ENCODE measurements at places on chromosomes 2 and 18.

GRCh38 chr2:182179176-182179575, 193.5 kb downstream of the PPP1R1C start:
- DNase-seq, result no peak

DNA sequence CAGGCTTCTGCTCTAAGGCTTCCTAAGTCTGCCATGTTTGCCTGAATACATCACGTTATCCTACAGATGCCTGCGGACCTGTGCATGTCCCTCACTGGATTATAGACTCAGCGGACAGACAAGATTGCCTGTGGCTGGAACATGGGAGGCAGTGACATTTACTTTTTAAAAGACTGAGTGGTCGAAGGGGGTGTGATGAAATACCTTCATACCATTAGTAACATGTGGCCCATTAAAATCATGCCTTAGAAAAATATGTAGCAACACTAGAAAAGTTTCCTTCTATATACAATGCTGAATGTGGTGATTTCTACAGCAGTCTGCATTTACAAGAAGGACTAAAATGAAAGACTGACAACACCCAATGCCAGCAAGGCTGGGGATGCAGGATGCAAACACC, 154.4 kb downstream of the ASB1 start:
- DNase-seq, result no peak

- no peak for DNase-seq
These were observed 10.0 kb upstream of the APCDD1 start for GRCh38 chr18:10444314-10445006.

- no peak for DNase-seq
These were observed 45.5 kb upstream of the FZD5 start for GRCh38 chr2:207815254-207815653.

GRCh38 chr2:14816069-14817060, 183.8 kb downstream of the LRATD1 start:
- DNase-seq, result no peak

DNA sequence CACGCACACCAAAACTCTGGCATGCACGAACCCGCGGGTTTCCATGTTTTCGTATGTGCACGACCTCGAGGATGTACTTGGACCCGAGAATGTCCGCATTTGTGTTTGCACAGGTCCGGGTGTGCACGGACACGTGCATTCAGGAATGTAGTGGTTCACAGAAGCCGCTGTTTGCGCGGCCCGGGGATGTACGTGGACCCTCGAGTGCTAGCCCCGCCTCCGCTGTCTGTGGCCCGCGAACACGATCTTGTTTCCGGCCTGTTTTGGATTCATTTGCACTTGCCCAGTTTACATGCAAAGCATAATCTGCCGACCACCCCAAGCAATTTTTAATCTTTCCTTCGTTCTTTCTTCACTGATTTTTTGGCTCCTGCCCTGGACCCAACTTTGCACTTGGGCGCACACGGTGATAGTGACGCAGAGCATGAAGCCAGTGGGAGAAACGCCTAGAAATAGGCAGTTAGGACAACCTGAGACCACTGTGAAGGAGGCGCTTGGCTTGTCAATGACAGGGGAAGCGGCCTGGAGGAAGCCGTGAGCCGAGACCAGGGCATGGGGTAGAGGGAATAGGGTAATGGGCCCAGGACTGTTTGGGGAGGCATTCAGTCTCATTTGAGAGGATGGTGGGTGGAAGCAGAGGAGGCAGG, 45.4 kb upstream of the PTMA start:
- no peak for DNase-seq

Measured in KBM-7 (cell line).